Hematopoietic multipotent progenitor cell treated with erythropoietin and hydrocortisone succinate and interleukin-3 and kit ligand, for 8 days (in vitro differentiated cells): ENCODE measurements at places on chromosomes 13 and 19.

GRCh38 chr13:71461892-71462291 is 405.1 kb downstream of the DACH1 start:
- no peak for DNase-seq

GRCh38 chr13:36288794-36289391 is 8.7 kb downstream of the CCDC169 start:
- peak; percentile 16 for DNase-seq

GRCh38 chr13:65508745-65509144 is 1721.4 kb downstream of the PCDH9 start:
- no peak for DNase-seq

DNA sequence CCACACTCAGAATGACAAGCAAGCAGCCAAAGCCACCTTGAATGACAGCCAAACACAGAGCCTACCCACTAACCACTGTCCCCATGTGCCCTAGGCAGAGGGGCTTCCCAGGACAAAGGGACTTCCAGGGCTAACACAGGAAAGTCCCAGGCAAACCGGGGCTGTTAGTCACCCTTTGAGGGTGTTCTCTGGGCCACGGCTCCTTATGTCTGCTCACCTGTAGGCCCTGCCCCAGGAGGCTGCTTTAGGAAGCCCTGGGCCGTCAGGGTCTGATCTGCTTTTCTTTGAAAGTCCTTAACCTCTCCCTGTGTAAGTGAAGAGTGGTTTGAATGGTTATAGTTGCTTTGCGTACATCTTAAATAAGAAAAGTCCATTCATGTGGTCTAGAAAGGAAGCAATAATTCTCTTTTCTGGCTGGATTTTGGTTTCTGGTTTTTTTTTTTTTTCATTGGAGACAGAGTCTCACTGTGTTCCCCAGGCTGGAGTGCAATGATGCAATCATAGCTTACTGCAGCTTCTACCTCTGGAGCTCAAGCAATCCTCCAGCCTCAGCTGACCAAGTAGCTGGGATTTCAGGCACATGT is 161.4 kb downstream of the EFNB2 start:
- DNase-seq = no peak

DNA sequence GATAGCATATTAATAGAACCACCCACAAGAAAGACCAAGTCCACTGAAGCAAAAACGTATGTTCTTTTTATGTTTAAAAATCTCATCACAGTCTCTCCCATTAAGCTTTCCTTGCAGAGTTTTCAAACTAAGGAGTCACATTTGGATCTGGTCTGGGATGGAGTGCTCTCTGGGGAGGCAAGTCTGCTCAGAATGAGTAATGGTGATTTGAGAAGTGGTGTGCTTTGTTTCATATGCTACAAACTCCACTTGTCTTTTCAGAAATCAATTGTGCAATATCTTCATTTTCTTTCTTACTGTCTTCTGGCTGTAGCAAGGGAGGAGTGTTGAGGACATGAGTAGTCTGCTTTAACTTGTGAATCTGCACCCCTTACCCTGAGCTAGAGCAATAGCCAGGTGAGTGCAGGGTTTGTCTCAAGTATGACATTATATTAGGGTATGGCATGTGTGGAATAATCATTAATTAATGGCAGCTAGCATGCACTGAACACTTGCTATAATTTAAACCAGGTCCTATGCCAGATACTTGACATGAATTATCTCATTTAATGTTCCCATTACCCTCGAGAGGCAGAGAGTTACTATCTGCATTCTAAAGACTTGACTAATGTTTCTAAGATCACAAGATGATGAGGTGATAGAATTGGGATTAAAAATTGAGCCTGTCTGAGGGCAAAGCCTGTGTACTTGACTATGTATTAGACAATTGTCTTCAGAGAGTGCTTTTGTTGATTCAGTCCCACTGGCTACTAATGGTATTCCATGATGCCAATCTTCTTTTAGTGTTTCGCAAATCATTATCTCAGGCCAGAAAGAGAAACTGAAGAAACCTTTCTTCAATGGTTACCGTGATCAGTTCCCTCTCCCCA is 171.8 kb downstream of the GPC6 start:
- no peak for DNase-seq

DNA sequence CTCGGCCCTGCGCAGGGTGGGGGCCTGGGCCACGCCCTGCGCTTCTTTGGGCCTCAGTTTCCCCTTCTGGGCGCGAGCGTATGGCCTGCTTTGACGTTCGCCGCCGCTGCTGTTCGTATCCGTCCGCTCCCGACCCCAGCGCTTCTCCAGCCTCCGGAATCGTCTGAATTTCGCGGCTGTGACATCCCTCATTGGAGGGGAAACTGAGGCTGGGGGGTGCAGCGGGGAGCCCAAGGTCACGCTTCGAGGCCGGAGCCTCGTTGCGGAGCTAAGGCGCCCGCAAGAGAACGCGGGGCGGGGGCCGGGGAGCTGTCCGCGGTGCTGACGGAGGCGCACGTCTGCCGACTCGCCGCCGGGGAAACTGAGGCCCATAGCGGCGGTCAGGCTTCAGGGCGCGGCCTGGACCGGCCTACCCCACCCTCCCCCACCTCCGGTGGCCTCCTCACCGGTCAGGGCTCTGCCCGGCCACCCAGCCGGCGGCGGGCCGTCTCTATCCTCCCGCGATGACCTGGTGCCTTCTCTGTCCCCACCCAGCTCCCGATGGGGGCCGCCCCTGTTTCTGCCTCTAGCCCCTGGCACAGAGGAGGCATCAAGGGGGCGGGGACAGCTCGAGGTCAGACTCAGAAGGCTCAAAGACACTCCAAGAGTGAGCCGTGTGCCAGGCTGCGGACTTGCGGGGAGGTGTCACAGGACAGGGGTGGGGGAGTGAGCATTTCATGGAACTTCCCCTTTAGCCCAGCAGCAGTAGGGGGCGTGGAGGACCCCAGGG is 3.0 kb upstream of the APC2 start:
- DNase-seq = peak; percentile 29

- DNase-seq = no peak
Measured at GRCh38 chr19:3658004-3658869, 31.6 kb upstream of the CACTIN start.

DNA sequence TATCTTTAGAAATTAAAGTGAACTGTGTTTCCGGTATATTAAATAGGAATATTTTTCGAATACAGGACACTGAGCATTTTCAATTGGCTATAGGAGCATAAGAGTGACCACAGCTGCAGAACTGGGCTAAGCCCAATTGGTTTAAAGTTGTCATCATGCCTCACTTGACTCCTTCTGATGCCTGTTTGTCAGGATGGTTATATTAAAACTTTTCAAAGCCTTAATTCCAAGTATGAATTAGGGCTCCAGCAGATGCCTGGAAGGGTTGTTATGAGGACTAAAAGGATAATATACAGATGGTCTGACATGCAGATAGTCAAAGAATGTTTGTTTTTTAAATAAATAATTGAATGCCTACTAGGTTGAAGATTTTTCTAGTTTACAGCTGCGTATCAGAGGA is 100.0 kb downstream of the LMO7 start:
- no peak for DNase-seq

GRCh38 chr13:36475468-36475867 is 43.2 kb downstream of the CCNA1 start:
- peak; percentile 37 for DNase-seq

GRCh38 chr13:43036351-43037250 is 13.2 kb downstream of the DNAJC15 start:
- DNase-seq = peak; percentile 58

- DNase-seq = peak; percentile 35
Measured at GRCh38 chr13:111295886-111296285, 24.6 kb upstream of the TEX29 start.

- no peak for DNase-seq
Measured at GRCh38 chr13:26460648-26461047, 96.8 kb upstream of the WASF3 start.

DNA sequence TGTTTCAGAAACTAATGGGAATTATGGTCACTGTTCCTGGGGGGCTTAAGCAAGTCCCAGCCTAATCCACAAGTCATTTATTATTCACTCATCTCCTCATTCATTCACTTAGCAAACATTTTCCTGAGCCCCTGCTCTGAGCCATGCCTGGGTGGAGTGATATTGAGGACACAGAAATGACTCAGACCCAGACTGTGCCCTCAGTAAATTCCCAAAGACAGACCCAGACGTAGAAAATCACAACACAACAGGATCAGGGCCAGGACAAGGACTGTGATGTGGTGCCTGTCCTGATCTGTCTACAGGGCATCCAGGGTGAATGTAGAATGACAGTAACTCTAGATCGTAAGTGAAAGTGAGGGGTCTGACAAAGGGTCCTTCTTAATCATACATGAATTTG is 7.0 kb upstream of the SPACA6 start:
- no peak for DNase-seq

DNA sequence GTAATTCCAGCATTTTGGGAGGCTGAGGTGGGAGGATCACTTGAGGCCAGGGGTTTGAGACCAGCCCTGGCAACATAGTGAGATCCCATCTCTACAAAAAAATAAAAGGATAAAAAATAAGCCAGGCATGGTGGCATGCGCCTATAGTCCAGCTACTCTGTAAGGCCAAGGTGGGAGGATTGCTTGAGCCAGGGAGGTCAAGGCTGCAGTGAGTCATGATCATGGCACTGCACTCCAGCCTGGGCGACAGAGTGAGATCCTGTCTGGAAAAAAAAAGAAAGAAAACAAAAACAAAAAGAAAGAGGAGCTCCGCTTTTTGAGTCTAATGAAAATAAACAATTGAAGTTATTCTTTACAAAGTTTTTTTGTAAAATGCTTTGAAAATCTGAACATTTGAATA is 326.2 kb downstream of the GPC5 start:
- DNase-seq = no peak

GRCh38 chr13:22270881-22271280 is 600.0 kb downstream of the FGF9 start:
- DNase-seq = no peak

GRCh38 chr19:4567584-4568071 is 8.1 kb upstream of the SEMA6B start:
- DNase-seq = peak; percentile 66

DNA sequence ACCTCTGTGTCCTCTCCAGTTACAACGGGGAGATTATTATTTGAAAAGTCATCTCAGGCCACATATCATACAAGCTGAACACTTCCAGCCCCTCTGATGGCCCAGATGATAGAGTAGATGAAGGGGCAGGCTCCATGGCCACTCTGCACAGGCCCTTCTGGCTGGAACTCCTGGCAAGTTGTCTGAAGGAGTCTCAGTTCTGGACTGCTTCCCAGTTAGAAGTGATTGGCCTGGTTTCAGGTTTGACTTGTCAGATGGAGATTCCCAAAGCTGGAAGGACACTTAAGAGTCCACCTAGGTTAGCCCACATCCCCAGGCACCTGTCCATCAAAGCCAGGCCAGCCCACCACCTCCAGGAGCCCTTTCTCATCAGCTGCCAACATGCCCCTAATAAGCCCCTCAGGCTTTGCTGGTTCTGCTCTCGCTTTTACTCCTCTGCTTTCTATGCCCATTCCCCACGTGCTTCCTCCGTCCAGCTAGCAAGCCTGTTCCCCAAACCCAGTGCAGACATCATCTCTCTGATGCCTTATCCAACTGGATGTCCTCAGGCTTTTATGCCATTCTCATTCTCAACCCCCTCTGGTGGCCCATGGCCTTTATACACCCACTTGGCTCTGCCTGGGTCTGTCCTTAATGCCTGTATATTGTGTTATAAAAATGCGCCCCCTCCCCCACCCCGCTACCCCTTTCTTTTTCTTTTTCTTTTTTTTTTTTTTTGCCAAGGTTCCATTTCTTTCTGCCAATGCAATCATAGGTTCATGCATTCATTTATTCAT is 56.5 kb downstream of the HSPH1 start:
- no peak for DNase-seq

DNA sequence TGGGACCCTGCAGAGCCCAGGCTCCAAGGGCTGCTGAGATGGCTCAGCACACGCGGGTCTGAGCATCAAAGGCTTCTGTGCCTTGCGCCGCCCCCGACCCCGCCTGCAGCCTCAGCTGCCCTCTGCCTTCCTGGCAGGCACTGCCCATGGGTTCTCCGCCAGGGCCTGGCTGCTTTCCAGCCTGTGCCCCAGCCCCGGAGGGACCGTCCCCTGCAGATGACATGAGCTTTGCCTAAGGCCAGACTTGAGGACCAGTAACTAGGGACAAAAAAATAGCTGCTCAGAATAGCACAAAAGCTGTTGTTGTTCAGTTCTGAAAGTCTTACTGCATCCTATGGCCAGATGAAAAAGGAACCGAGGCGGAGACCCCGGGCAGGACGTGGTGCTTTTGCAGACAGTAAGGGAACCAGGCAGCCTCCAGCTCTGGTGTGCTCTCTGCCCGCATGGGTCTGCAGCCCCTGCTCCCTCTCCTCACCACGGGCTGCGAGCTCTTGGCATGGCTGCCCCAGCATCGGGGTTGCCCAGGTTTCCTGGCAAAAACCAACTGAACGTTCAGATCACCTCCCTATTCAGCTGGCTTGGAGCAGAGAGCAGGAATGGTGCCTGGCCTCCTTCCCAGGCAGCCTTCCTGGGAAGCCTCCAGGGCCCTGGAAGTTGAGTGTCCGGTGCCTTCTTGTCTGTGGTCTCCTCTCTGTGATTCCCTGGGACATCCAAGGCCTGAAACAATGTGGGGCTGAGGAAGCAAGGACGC is 12.5 kb upstream of the CFAP97D2 start:
- peak; percentile 35 for DNase-seq

DNA sequence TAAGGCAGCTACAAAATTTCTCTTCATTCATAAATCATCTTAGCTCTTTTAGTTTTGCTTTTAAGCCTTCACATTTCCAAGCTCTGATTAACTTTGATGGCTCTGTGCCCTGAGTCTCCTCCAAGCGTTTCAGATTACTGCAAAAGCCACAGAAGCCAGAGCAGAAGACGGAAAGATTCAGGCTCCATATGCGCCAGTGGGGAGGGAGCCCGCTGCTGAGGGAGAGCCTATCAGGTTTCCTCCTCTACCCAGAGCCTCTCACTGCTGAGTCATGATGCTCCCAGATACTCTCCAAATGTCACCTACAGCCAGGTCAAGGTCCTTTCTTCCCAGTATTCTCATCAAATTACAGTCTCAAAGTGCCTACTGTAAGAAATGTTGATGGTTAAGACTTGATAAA is 193.6 kb downstream of the RAP2A start:
- DNase-seq = no peak

DNA sequence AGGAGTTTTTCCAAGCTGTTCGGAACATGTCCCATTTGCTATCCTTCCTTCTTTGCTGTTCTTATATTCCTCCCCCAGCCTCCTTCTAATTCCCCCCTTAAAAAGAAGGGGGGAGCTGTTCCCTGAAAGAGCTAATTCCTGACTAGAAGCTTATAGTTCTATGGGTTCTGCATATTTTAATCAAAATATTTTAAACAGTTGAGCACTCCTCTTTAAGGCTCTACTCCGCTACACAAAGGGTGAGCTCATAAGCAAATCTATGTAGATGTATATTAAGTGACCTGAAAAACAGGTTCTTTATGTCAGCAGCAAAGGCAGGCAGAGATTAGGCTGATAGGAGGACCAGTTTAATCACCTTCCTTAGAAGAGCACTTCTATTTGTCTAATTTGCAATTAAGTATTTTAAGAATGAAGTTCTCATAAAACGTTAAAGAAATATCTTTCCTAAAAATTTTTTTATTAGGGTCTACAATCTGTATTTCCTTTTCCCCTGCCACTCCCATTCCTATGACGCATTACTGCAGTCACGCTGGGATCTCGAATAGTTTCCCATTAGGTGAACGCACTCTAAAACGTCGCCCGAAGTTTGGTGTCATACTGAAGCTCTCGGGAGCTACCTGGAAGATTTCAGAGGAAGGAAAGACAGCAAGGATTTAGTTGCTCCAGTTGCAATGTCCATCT is 5.2 kb downstream of the EFNB2 start:
- no peak for DNase-seq

GRCh38 chr19:15091918-15092753 is 10.1 kb downstream of the OR1I1 start:
- peak; percentile 79 for DNase-seq
